ENCODE measurements at places on chromosomes 7 and 10. TPM values are rescaled to one million over a fixed set of nuclear protein-coding genes. Genes with fewer than 3 reads are reported as not detected.

Gene RNF32
- 2.8 TPM for polyA plus RNA-seq

Gene GNG11
- polyA plus RNA-seq: 11.9 TPM

Gene HMX2
- not detected for polyA plus RNA-seq

Gene AGBL3
- 0.88 TPM for polyA plus RNA-seq

Gene CFAP58
- polyA plus RNA-seq: not detected

Gene AMPH
- not detected for polyA plus RNA-seq

Gene SFTPD
- polyA plus RNA-seq: not detected

Gene DDC
- not detected for polyA plus RNA-seq

Gene TMEM225B
- polyA plus RNA-seq: 1.1 TPM

DNA sequence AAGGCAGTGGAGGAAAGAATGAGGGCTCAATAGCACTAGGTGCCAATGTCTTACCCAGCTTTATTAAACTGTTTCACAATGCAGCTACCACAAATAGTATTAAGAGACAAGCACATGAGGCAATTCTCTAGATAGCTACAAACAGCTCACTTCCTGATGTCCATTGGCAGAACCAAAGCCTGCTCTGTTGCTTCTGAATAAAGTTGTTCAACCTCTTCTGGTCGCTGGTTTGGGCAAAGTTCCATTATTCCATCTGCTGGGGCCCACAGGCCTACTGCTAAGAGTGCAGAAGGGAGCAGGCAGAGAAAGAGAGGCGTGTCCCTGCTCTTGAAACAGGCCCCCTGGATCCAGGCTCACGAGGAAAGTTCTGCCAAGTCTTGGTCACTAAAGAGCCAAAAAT, 173.9 kb downstream of the ZNF438 start:
- no peak overlapping the region for H3K27ac ChIP-seq
- no peaks in the 10 kb centered on the region for H3K4me1 ChIP-seq
- H3K27me3 ChIP-seq: no peaks in the 10 kb centered on the region
- no peak overlapping the region for H3K4me3 ChIP-seq

DNA sequence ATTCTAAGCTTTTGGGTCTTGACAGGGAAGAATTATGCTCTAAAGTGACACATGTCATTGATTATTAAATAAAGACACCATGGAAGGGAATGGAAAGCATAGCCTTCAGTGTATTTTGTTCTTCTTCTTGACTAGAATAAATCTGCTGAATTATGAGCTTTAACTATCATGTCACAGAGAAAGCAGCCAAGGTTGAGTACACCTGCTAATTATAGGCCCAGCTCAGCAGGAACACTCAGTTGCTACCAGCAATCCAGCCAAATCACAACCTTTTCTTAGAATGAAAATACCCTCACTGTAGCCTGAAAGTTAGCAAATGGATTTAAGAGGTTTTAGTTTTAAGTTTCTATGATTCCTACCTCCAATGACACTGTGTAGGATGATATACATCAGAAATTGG, 225.3 kb upstream of the RHOBTB1 start:
- no peaks in the 10 kb centered on the region for H3K4me1 ChIP-seq
- no peak overlapping the region for H3K4me3 ChIP-seq
- DNase-seq: no peak
- no peak overlapping the region for H3K27ac ChIP-seq
- H3K27me3 ChIP-seq: peaks cover 6% of the 10 kb centered on the region
- H3K36me3 ChIP-seq: peaks cover 9% of the 10 kb centered on the region

DNA sequence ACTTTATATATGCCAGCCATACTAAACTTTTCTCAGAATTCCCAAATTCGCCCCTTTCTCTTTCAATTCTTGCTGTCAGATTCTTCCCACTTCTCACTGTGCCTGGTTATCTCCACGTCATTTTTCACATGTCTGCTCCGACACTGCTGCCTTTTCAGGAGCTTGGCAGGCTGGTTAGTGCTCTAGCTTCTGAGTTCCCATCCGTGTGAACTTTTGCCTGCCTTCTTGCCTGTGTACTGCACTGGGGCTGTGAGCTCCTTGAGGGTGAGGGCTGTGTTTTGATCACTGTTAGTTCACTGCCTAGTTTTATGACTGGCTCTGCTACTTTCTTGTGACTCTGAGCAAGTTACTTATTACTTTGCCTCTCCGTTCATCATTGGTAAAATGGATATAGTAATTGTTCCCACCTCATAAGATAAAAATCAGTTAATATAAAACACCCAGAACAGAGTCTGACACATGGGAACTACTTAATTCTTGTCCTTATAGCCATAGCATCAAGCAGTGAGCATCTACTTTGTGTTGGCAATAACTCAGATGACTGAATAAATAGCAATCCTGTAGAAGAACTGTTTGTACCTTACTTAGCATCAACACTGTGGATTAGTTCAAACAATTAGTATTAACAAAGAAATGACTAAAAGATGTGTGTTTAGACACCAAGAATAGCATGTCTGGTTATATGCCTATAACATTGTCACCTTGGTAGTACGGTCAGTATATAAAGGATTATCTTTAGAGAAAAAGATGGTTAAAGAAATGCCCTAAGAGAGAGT, 5.5 kb downstream of the GSTO1 start:
- no peaks in the 10 kb centered on the region for H3K27me3 ChIP-seq
- peak overlapping the region; percentile 37 for H3K27ac ChIP-seq
- H3K4me1 ChIP-seq: peaks cover 25% of the 10 kb centered on the region
- no peak overlapping the region for H3K4me3 ChIP-seq

DNA sequence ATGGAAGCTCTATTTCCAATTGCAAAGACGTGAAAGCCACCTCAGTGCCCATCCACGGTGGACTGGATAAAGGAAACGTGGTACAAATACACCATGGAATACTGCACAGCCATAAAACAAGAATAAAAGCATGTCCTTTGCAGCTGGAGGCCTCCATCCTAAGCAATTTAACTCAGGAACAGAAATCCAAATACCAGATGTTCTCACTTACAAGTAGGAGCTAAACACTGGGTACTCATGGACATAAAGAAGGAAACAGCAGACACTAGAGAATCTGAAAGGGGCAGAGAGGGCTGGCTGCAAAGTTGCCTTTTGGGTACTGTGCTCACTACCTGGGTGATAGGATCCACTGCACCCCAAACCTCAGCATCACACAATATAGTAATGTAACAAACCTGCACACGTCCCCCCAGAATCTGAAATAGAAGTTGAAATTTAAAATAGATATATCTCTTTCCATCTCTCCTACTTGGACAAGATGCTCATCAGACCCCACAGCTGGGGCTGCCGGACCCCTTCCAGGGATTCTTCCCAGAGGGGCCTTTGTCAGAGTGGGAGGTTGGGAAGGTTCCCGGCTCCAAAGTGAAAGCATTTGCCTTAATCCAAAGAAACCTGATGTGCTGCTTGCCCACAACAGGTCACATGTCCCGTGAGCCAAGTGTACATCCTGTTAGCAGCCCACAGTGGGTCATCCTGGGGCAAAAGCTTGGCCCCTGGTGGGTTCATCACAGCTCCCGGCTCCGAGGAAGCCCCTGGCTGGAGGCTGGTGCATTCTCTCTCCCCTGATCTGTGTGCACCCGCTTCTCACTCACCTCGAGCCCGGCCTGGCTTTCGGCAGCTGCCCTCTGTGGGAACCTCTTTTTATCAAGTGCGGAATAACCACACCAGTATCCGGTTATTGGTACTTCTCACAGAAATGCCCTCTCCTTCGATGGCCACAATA, 172.3 kb upstream of the PPP2R2D start:
- no peaks in the 10 kb centered on the region for H3K36me3 ChIP-seq
- peaks cover 12% of the 10 kb centered on the region for H3K4me1 ChIP-seq
- H3K27ac ChIP-seq: no peak overlapping the region
- peaks cover 32% of the 10 kb centered on the region for H3K27me3 ChIP-seq
- no peak overlapping the region for H3K4me3 ChIP-seq

- H3K27me3 ChIP-seq: no peaks in the 10 kb centered on the region
- no peaks in the 10 kb centered on the region for H3K36me3 ChIP-seq
- no peaks in the 10 kb centered on the region for H3K4me1 ChIP-seq
- H3K27ac ChIP-seq: no peak overlapping the region
- no peak for DNase-seq
Observed at GRCh38 chr10:131071721-131072120, 239.8 kb downstream of the TCERG1L start.

DNA sequence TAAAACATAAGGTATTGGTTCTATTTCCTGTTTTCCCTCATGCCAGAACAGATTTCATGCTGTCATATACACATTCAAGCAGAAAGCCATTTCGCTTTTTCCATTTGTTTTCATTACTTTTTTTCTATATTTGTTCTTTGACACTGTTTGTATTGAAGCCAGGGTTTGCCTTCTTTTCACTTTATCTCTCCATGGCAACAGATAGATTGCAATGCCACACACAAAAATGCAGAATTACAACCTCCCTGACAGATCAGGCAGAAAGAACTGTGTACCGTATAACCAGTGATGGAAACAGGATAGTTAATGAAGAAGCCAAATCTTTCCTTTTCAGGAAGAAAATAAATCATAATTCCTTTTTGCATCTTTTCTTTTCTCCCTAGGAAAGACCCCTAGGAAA, 103.0 kb upstream of the PCGF5 start:
- no peak overlapping the region for H3K27ac ChIP-seq
- DNase-seq: no peak
- H3K4me1 ChIP-seq: no peaks in the 10 kb centered on the region
- H3K36me3 ChIP-seq: no peaks in the 10 kb centered on the region

DNA sequence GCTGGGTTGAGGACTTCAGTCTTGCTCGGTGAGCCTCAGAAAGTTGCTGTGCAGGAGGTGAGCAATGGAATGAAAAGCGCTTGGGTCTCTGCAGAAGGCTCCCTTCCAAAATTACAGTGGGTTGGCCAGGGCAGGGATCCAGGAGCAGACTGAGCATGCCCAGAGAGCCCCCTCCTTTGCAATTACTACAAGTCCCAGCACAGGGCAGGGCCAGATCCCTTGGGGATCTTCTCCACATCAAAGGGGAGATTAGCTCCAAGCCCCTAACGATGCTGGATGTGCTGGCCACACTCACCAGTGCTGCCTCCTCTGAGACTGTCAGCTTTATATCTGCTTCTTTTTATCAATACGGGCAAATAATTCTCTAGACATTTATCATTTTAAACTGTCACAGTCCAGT, 337.5 kb downstream of the RPS24 start:
- H3K4me1 ChIP-seq: no peaks in the 10 kb centered on the region
- H3K36me3 ChIP-seq: no peaks in the 10 kb centered on the region
- H3K4me3 ChIP-seq: no peak overlapping the region

GRCh38 chr10:78476156-78476555, 442.5 kb downstream of the RPS24 start:
- H3K4me3 ChIP-seq: no peak overlapping the region
- peaks cover 2% of the 10 kb centered on the region for H3K4me1 ChIP-seq
- no peaks in the 10 kb centered on the region for H3K36me3 ChIP-seq
- no peak overlapping the region for H3K27ac ChIP-seq

DNA sequence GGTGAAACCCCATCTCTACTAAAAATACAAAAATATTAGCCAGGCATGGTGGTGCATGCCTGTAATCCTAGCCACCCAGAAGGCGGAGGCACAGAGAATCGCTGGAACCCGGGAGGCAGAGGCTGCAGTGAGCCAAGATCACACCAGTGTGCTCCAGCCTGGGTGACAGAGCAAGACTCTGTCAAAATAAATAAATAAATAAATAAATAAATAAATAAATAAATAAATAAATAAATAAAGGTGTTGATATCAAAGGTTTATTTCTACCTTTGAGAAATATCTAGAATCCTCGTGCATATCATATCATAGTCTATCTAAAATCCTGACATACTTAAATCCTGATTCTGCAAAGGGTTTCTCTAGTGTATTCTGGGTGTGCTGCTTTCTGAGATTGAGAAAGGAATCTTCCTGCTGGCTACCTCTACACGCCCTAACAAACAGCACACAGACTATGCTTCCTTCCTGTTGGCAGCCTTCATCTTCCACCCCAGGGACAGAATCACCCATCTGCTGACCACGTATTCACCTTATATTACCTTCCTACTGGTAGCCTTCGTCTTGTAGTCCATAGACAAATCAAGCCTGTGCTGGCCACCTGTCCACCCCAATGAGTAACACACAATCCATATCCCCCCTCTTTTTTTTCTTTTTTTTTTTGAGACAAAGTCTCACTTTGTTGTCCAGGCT, 8.7 kb downstream of the ABLIM1 start:
- no peaks in the 10 kb centered on the region for H3K36me3 ChIP-seq
- no peak overlapping the region for H3K4me3 ChIP-seq
- no peak for DNase-seq

- no peaks in the 10 kb centered on the region for H3K4me1 ChIP-seq
- no peaks in the 10 kb centered on the region for H3K36me3 ChIP-seq
- no peak for DNase-seq
- H3K4me3 ChIP-seq: no peak overlapping the region
Observed at GRCh38 chr7:154699417-154699816, 303.5 kb downstream of the PAXIP1 start.

DNA sequence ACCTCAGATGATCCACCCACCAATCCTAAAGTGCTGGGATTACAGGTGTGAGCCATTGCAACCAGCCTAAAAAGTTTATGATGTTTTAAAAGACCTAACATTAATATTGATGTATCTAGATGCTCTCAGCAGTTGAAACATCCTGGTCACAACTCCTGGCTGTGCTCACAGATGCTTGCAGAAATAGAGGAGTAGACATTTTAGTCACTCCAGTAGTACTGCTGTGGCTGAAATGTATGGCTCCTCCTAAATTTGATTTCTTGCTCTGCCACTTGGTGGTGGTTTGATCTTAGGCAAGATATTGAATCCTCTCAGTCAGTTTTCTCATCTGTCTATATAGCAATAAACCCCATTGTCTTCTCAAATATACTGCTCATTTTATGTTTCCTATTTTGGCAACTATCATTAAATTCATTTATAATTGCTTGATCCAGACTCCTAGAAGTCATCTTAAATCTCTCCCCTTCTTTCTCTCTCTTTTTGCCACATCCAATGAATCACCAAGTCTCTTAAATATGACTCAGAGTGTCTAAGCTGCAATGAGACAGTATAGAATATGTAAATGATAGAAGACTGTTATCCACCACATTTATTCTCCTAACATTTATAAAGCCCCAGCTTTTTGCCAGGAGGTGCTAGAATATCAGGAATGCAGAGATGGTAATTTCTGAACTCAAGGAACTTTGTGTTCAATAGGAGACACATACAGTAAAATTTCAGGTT, 78.1 kb upstream of the NRBF2 start:
- H3K36me3 ChIP-seq: no peaks in the 10 kb centered on the region
- no peaks in the 10 kb centered on the region for H3K4me1 ChIP-seq
- DNase-seq: no peak

DNA sequence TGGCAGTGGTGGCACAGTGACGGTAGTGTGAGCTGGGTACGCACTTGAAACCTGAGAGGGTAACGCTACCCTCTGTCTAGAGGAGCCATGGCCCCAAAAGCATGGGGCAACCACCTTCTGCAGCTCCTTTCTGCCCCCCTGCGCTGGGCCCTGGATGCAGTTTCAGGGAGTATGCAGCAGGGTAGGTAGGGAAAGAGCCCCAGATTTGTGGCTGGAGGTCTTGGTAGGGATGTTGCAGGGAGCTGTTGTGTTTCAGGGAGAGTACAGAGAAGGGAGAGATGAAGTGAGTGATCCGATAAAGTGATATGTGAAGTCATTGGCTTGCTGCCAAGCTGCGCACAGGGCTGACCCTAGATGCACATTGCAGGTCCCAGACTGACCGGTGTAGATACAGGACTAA, 2.7 kb upstream of the PGAM2 start:
- peaks cover 75% of the 10 kb centered on the region for H3K4me1 ChIP-seq
- H3K27ac ChIP-seq: peak overlapping the region; percentile 14
- H3K4me3 ChIP-seq: no peak overlapping the region
- no peaks in the 10 kb centered on the region for H3K27me3 ChIP-seq
- no peak for DNase-seq

GRCh38 chr7:69906283-69906995, 308.2 kb downstream of the AUTS2 start:
- DNase-seq: peak; percentile 44
- no peaks in the 10 kb centered on the region for H3K27me3 ChIP-seq
- no peak overlapping the region for H3K4me3 ChIP-seq
- H3K27ac ChIP-seq: peak overlapping the region; percentile 74
